CD4-positive, alpha-beta T cell treated with Interleukin-15 for 1 hour (primary cell): ENCODE measurements at places on chromosomes 3 and 15.

- DNase-seq: no peak
Measured at GRCh38 chr3:102098130-102098885, 249.0 kb downstream of the NFKBIZ start.

- DNase-seq: no peak
Measured at GRCh38 chr15:45855210-45855906, 220.5 kb downstream of the SQOR start.

DNA sequence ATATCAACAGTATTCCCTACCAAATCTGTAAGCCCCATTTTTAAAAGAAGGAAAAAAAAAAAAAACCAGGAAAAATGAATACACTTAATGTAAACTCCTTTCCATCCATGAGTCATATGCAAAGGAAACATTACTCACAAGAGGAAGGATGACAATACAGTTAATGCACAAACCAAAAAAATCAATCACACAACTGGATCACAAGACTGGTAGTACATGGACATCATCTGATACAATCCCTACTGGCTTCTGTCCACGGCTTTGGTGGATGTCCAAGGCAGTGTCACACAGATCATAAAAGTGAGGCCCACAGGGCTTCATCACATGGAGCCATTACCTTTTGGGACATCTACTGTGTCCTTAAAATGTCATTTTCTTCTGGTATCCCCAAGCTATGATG, 44.0 kb downstream of the SUCLG2 start:
- no peak for DNase-seq

DNA sequence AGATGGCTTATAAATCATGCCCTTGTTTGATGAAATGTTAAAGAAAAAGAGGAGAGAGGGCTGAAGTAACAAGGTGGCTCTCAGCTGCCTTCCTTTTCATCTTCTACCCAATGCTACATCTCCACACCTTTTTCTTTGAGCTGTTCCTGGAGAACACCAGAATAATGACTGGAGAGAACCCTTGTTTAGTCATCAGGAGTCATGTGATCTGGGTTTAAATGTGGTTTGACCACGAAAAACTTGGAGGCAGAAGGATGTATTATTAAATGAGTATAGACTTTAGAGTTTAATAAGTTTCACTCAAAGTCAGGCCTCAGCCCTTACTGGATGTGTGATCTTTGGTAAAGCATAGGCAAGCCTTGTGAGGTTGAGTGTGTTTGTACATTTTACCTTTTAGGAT, 230.3 kb upstream of the TBL1XR1 start:
- DNase-seq: no peak

- no peak for DNase-seq
Measured at GRCh38 chr15:26561896-26562295, 211.0 kb downstream of the GABRB3 start.

GRCh38 chr3:20041197-20041780, 1.0 kb downstream of the KAT2B start:
- DNase-seq: peak; percentile 76

DNA sequence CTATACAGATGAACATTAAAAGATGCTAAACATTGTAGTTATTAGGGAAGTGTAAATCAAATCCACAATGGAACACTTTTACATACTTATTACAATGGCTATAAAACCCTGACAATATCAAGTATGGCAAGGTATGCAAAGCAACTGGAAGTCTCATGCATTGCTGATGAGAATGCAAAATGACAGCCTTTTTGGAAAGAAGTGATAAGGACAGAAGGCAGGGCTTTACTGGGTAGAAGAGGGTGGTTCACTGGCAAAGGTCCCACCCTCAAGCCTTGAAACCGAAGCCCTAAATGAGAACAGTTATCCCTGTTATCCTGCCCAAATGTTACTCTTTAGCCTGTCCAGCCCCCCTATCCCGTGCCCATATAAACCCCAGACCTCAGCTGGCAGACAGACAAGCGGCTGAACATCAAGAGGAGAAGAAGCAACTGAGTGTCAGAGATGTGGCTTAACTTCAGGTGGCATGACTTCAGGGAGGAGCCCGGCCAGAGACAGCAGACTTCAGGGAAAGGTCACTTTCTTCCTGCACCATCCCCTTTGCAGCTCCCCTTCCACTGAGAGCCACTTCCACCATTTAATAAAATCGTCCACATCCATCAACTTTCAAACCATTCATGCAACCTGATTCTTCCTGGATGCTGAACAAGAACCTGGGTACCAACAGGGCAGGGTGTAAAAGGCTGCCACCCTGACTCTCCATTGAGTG, 732 bp upstream of the GCSAM start:
- no peak for DNase-seq

DNA sequence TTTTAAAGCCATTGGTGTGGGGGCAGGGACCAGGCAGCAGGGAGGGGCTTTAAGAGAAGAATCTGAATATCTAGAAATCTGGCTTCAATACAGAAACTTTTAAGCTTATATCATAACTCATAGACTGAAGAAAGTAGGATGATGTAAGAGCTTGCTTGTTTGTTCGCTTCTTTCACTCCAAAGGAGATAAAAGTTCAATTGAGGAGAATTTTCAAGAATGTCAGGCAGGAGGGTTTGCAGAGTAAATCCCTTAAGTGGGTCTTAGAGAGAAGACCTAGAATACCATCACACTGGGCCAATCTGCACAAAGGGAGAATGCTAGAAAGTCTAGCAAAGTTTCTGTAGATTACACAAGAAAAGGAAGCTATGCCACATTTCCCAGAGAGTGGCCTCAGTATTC, 4.1 kb upstream of the HLTF start:
- no peak for DNase-seq

DNA sequence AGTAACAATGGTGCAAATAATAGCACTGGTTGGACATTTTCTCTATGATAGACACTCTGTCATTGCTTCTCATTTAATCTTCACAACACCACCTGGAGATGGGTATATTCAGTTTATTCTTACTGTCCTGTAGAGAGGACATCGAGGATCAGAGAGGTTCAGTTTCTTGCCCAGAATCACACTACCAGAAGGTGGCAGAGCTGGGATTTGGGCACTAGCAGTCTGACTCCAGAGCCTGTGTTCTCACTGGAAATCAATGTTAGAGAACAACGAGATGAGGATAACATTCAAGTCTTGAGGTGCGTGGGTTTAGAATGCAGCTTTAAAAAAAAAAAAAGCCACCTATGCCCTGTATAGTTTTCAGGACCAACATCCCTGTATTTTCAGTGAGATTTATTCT, 127.8 kb downstream of the SYNPR start:
- DNase-seq: no peak

DNA sequence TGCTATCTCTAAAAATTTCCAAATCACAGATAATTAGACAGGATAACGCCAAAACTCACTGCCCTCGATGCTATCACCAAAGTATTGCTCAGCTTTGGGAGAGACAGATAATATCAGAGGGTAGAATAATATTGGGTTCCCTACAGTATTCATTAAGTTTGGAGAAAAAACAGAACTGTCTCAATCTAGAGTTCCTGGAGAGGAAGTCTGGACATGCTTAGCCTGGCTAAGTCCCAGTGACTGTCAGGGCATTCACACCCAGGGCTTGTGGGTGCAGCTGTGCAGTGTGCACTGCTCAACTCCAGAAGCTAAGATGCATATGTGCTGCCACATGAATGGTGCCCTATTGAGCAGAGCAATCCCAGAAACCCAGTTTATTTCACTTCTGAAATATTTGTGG, 459.6 kb upstream of the DPH6 start:
- no peak for DNase-seq

DNA sequence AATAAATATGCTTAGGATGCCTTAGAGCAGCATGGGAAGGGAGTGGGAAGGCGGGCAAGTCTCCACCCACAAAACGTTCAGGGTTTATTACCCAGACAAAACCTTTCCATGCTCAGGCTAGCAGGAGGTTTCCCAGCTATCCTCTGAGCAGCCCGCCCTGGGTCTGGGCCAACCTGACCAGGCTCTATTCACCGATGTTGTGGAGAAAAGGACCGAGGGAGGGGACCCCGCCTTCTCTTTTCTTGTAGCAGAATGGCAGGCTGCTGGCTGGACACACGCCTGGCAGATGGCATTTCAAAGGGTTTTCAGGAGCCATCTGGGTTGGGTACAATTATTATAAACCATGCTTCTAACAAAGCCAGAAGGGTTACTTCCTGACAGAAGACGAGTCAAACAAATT, 540.9 kb downstream of the MAGI1 start:
- DNase-seq: no peak

DNA sequence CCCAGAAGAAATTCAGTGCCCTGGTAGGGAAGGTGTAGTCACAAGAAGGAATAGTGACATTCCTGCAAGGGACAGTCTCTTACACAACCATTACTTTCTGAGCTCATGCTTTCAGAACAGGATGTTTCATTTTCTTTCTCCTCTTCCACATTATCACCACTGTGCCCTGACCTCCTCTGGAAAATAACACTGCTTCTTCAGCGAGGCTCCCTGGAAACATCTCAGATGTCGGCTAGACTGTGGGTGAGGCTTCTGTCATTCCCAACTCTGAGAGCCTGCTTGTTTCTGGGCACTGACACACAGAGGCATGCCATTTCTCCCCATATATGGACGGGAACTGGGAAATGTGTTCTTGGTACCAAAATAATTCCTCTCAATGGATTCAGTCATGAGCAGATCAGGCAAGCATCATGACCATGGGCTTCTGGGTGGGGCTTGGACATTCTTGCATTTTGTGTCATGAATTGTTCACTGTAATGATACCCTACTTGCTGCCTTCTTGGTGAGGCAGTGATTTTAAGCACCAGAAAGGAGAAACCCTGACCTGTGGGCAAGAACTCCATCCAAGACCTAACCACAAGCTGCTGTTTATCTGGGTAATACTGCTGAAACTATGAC, 14.3 kb upstream of the TNFAIP8L3 start:
- DNase-seq: no peak

DNA sequence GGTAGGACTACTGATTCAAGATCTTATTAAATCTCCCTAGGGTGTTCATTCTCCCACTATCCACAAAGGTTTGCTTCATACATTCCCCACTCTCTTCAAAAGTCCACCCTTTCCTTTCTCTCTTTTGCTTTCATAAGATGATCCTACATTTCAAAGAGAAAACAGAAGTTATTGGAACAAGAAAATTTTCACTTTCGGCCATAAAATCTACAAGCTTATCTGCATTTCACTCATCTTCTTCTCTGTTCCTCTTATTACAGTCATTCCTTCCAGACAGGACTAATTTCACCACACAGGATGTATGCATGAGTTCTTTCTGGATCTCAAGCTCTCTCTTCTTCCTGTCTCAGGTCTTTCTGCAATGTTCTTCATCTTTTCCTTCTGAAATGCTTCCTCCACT, 238.7 kb downstream of the ISL2 start:
- DNase-seq: no peak

GRCh38 chr3:54877730-54878129, 50.1 kb downstream of the LRTM1 start:
- DNase-seq: no peak

DNA sequence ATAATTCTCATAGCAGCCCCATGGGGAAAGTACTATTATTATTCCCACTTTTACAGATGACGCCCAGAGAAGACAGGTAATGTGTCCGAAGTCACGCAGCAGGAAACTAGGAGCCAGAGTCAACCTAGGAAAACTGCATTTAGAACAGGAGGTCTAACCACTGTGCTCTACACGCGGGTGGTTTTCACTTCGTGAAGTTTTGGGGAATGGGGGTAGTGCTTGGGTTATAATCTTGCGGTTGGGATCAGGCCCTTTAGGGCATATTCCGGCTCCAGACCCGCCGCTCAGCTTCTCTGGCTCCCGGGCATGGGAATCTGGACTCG, 5.2 kb downstream of the TPM1 start:
- no peak for DNase-seq

DNA sequence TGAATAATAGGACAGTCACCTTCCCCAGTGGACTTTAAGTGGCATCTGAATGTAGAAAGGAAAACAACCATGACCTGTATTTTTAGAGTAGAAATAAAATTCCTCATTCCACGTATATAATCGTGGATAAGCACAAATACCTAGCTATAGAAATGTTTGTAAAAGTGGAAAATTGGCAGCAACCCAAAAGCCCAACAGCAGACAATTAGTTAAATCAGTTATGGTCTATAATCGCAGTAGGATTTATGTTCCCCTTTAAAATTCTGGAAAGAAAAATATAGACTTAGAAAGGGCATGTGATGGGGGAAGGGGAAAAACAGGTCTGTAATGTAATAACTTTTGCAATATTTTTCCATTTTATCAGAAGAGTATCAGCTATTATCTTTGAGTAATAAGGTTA, 241.9 kb upstream of the ST8SIA2 start:
- no peak for DNase-seq

DNA sequence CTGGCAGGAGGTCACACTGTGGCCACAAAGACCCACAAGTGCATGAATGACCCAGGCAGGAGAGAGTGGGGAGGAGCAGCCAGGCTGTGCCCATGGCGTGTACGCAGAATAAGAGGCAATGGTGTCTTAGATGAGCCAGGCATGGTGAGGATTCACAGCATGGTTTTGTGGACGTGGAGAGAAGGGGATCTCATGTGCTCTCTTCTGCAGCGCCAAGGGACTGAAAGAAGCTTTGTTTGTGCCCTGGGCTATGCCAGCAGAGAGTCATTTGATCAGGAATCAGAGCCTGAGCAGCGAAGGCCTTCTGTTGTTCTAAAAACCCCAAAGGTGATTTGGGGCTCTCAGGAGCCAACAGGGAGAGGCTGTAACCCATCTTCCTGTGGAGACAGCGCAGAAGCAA, 18.7 kb upstream of the RPP14 start:
- DNase-seq: no peak
